ENCODE measurements at places on chromosomes 7 and 10.

DNA sequence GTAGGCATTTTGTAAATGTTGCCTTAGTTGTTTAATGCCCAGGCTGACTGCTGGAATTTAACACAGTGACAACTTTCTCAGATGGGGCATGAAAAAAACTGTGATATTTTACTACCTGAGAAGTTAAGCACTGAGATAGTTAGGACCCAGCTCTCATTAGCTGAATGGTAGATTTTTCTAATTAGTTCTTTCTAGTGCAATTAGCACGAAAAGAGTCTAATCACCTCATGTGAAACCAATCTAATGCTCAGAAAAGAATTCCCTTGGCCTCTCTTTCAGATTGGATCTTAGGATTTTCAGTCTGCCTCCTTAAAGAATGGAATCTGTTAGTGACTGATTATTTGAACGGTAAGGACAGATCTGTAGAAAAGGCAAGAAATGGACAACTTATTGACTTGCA lies 743.2 kb downstream of the AUTS2 start:
- no peak for DNase-seq

GRCh38 chr7:84712374-84713121 lies 474.3 kb downstream of the SEMA3D start:
- DNase-seq: peak; percentile 29

DNA sequence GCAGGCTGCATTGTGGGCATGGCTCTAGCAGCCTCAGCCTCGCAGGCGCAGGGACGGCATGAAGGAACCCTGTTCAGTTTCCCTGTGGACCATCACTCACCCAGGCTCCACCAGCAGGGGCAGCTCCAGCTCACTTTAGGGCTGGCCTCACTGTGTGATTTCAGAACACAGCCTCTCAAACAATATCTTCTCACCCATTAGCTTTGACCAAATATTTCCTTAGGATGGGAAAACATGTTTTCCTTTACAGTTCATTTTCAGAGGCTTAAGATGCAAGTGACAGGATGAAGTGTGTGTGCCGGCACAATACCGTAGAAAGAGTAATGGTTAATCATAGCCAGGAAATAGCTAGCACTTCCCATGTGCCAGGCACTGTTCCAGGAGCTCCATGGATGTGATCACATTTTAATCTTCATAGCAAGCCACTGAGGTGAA lies 58.2 kb downstream of the LANCL2 start:
- DNase-seq: peak; percentile 78

GRCh38 chr7:124929467-124930172 lies at the start of gene POT1:
POT1 (minus strand) TSS chr7:124929825; CDS start chr7:124897173, 32,652 bp downstream.
- peak; percentile 100 for DNase-seq

DNA sequence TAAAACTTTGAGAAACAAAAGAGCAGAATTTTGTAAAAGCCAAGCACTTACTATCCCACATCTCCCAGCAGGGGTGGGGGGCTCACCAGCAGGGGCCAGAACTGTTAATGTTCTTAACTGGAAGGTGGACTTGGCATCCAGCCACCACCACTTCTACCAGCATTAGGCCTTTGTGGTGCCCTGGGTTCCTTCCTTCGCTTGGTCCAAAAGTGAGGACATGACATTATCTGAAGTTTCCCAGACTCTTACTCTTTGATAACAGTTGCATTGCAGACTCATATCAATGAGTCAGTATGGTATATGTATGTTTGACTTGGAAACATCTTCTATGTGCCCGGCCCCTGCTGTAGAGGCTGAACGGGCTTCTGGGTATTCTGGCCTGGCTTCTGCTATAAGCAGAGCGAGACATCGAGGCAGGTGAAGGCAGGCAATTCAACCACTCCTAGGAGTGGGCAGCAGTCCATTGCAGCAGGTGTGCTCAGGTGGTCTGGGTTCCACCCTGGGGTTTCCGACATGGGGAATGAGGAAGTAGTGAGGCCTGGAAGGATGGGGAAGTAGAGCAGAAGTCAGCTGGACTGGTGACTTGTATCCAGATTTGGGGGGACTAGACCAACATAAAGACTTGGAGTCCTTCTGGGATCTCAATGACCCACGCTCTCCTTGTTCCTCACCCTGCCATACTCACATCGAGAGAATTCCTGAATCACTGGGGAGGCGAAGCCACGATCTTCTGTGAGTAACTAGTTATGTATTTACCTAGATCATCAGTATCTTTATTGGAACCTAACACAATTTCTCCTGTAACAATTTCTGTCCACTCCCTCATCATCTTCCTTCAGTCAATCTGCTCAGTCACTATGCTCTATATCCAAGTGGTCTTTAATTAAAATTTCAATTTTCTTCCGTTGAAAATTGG lies 4.1 kb downstream of the ZNF777 start:
- no peak for DNase-seq

GRCh38 chr10:86786368-86786767 lies 29.9 kb downstream of the BMPR1A start:
- DNase-seq: peak; percentile 2

GRCh38 chr10:62015994-62016393 lies 114.5 kb downstream of the ARID5B start:
- no peak for DNase-seq

GRCh38 chr10:30755441-30755953 lies 125.9 kb upstream of the LYZL2 start:
- peak; percentile 42 for DNase-seq

- DNase-seq: peak; percentile 85
Measured at GRCh38 chr10:85642421-85643170, 724.0 kb downstream of the GRID1 start.

GRCh38 chr10:92486637-92487036 lies 87.3 kb downstream of the IDE start:
- DNase-seq: peak; percentile 15

All from EH (cell line).